Stimulated activated CD8-positive, alpha-beta memory T cell treated with anti-CD3 and anti-CD28 coated beads, Interleukin-15, amount 100 ng/mL, for 1 hour (primary cell): ENCODE measurements at places on chromosomes 3 and 15.

DNA sequence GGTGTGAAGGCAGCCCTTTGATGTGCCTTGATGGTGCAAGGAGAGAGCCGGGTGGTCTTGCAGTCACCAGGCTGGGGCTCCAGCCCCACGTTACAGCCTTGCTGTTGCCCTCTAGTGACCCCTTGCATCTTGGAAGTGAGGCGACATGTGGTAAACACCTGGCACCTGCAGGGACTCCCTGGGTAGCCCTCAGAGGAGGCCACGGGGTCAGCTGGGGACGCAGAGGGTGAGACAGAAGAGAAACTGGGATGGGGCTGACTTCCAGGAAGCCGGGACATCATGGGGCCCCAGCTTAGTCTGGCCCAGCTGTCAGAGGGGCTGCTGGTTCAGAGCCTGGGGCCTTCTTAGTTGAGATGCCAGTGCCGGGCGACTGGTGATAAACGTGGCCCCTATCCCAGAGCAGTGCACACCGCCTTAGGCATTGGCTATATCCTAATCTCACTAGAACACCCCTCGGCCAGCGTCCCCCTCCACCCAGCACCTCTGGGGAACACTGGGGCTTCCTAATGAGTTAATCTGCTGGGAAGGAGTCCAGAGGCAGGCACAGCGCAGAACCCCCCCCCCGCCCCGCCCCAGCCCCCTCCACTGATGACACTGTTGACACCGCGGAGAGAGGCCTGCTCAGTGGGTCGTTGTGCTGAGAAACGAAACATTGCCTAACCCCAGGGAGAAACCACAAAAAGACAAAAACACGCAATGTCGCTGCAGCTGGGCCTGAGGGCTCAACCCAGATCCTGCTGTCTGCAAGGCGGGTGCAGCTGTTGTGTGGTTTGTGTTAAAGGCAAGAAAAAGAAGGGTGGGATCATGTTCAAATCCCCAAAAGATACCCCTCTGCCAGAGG is 60.5 kb upstream of the KLF13 start:
- peak; percentile 21 for DNase-seq

DNA sequence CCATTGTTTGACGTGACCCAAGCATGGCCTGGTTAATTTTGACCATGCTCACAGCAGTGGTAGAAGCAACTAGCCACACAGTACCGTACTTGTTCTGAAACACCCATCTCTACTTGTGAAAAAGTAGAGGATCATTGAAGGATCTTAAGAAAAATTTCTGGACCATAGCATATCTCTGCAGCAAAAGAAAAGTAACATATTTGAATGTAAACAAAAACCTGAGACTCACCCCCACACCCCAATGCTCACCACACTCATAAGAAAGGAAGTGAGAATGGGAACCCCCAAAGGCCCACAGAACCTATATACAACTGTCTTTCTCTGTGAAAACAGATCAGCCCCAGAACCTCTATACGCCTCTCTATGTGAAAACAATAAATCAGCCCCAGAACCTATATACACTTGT is 33.8 kb upstream of the TFRC start:
- no peak for DNase-seq

GRCh38 chr3:183180110-183180783 is 17.7 kb upstream of the LAMP3 start:
- DNase-seq: no peak

GRCh38 chr3:194503081-194503531 is 16.3 kb upstream of the ATP13A3 start:
- DNase-seq: no peak

DNA sequence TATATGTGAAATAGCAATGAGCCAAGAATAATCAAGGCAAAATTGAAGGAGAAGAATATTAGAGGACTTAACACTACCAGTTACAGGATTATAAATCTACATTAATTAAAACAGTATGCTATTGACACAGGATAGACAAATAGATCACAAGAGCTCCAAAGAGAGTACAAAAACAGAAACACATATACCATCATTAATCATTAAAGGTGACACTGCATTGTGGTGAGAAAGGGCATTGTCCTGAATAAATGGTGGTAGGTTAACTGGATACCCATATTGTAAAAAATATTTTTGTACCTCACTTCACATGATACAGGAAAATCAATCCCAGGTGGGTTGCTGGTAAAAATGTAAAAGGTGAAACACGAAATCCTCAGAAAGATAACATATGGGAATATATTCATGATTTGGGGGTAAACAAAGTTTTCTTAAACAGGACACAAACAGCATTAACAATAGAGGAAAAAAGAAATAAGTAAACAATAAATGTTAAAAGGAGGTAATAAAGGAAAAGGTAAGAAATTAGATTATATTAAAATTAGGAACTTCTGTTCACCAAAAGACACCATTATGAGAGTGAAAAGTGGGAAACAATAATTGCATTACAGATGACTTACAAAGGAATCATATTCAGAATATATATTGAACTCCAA is 145.2 kb downstream of the THRB start:
- DNase-seq: no peak

DNA sequence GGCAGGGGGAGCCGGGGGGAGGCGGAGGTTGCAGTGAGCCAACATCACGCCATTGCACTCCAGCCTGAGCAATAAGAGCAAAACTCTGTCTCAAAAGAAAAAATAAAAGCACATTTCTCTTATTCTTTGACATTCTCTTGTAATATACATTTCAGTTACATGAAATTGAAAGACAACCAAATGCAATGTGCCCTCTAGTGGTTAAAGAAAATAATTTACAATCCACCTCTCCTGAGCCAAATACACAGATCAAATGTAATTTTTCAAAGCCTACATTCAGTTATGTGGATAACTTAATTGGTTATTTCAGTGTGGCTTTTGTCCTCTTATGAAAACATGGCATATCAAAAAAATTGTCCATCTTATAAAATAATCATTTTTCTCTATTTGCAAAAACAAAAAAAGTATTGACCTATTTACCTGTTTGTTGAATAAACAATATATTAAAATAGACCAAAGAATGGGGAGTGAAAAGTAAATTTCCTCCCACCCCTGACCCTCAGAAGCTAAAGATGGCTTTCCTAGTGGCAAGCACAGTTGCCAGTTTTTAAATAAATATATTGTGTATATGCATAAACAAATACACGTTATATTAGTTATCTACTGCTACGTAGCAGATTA is 14.2 kb upstream of the U2SURP start:
- no peak for DNase-seq

DNA sequence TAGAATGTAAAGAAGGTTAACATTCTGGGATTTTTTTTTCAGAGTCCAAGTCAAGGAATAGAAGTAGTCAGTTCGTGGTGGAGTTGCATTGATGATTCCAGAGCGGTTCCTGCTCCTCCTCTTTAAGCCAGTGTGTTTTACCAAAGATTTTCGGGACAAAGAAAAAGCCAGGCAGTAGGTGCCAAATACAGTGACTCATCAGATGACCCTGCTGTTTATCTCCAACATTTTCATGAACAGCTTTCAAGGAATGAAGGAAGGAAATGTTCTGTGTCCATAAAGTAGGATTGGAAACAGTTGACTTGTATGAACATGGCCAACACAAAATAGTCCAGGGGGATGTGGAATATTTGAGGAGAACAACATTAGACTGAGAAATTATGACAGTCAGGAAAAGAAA is 142.4 kb upstream of the TMC3 start:
- DNase-seq: no peak
